ENCODE measurements at places on chromosomes 13 and 19.

- no peak for DNase-seq
Observed at GRCh38 chr13:24196593-24197197, 36.2 kb downstream of the SPATA13 start.

DNA sequence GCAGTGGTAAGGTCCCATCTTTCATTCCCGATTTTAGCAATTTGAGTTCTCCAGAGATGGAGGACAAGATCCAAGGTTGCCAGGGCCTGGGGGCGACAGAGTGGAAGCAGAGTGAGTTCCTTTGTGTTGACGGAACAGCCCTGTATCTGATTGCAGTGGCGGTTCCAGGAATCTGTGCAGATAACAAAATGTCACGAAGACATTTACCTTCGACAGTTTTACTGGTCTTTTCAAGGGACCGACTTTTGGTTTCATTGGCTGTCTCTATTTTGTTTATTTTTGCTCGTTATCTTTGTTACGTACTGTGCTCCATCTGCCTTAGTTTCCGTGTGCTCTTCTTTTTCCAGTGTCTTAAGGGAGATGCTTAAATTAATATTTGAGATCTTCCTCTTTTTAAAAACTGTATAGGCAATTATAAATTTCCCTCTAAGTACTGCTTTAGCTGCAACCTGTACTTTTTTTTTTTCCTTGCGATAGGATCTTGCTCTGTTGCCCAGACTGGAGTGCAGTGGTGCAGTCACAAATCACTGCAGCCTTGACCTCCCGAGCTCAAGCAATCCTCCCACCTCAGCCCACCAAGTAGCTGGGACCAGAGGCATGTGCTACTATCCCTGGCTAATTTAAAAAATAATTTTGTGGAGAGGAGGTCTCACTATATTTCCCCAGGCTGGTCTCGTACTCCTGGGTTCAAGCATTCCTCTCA, 23.2 kb downstream of the KDM4B start:
- DNase-seq: no peak

DNA sequence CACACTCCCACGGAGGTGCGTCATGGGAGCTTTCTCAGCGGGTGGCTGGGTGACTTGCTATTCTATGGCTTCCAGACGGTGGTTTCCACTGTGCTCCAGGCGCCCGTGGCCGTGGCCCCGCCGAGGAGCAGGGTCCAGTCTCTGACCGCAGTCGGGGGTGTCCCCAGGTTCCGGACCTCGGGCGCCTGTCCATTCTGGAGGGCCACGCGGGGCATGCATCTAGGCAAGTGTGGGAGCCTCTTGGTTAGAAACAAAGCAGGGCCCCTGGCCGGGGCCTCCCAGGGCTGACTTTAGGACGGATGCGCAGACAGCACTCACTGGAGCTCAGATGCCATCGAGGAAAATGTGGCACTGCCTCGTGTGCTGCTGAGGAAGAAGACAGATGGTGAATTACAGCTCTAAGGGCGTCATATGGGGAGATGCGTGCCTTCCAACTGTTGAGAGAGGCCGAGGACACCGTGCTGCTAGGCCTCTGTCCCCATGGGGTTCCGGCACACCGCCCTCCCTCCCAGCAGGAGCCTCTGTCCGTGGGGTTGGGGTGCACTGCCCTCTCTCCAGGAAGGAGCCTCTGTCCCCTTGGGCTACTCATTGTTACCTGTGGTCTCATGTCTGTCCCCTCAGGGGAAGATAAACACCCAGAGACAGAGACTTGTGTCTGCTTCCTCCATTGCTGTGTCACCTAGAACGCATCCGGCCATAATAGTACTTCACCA, 38.1 kb downstream of the TMEM255B start:
- DNase-seq: no peak

GRCh38 chr13:100440751-100441425, 147.7 kb downstream of the GGACT start:
- peak; percentile 84 for DNase-seq

GRCh38 chr13:103437651-103438050, 371.4 kb upstream of the SLC10A2 start:
- DNase-seq: no peak

GRCh38 chr19:30733826-30734550, 361.8 kb downstream of the ZNF536 start:
- no peak for DNase-seq

- DNase-seq: peak; percentile 86
Observed at GRCh38 chr13:93147298-93147645, 79.3 kb upstream of the GPC6 start.

- DNase-seq: no peak
Observed at GRCh38 chr13:26604784-26605545, 47.5 kb downstream of the WASF3 start.

DNA sequence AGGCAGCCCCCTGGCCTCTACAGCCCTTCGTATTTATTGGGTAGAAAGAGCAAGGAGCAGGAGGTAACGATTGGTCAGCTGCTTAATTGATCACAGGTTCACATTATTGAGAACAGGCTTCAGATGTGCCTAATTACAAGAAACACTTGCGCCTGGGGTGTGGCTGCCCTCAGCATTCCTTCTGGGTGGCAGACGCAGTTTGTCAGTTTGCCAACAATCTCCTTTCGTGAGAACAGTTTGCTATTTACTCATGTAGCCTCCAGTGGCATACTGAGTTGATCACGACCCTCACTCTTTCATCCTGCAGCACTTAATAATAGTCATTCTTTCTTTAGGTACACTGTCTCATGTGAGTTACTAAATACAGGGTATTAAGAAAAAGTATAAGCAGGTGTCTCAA, 985.6 kb downstream of the SLITRK5 start:
- no peak for DNase-seq

DNA sequence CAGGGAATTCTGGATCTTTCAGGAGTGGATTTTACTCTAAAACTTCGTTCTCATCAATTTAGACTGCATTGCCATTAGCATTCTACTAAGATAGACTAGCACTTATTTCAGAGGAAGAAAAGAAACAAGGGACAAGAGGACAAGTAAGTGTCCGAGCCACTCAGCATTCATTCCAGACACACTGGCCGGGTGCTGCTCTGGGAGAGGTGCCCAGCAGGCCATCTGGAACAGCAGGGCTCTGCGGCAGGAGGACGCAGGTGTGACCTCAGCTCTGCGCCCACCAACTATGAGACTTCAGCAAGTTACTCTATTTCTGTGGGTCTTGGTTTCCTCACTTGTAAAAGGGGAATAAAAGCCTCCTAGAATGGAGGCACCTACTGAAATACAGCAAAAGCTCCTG, 4.2 kb downstream of the EPS15L1 start:
- DNase-seq: no peak

DNA sequence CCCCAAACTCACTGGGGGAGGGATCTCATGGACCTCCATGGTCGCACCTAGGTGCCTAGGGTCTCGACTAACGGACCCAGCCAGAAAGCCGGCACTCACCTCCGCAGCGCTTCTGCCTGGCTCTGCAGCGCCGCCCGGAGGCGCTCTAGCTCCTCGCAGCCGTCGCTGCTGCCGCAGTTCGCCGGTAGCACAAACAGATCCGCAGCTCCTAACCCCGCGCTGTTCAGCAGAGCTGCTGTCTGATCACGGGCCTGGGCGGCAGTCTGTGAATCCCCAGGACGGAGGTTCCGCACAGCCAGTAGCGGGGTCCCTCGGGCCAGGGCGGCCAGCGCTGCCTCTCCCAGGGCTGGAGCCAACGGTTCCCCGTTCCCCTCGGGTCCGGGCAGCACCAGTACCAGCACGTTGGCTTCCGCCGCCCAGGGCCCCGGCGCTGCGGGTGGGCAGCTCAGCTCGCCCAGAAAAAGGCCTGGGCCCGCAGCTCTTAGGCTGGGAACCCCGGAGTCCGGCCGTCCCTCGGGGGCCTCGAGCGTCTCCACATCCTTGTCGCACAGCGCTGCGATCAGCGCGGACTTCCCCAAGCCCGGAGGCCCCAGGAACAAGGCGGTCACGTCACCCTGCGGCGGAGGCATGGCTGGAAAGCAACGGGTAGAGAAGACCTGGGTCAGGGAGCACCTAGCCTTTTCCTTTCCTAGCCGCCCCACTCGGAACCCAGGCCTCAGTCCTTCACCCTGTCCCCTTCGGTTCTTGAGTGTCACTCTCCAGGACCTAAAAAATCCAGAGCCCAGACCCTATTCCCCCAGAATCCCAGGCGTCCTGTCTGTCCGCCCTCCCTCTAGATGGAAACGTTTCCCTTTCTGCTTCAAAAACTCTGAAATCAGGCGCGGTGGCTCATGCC, 977 bp downstream of the IRGQ start:
- DNase-seq: peak; percentile 23

DNA sequence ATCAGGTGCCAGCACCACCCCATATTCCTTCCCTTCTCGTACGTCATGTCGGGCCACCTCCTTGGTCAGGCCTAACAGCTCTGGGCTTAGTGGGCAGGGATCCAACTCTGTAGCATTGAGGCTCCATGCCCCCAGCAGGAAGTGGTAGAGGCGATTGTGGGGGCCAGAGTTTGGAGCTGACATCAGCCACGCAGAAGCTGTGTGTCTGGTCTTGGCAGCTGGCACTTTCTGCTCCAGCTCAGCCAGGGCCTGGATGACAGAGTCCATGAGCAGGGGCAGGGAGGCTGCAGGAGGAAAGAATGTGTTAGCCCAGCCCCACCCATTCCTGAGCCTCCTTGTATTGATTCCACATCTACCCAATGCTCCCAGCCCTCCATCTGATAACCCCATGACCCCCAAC, 3.0 kb downstream of the PGLYRP2 start:
- no peak for DNase-seq

DNA sequence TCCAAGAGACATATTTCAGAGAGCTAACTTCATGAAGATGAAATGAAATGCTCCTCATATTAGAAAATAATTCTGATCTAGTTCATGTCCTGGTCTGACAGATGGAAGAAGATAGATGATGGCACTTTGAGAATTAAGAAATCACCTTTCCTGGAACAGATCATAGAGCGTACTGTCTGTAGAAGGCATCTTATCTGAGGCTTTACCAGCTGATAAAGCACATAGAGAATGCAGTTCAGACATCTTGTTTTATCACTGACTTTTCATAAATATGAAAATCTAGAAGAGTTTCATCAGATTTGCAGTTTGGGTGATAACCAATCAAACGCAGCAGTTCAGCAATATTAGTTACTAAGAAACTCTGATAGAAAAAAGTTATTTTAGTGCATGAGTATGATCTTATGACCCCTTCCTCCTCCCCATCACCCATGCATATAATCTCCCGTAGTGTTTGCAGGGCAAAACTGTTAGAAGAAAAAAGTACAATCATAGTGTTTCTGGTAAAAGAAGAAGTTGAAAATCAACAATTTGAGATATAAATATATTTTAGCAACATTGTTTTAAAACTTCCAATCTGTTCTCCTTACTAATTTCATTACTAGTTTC, 585.2 kb downstream of the PCDH9 start:
- DNase-seq: no peak

GRCh38 chr19:38370299-38370698, 4.1 kb upstream of the PSMD8 start:
- DNase-seq: no peak

DNA sequence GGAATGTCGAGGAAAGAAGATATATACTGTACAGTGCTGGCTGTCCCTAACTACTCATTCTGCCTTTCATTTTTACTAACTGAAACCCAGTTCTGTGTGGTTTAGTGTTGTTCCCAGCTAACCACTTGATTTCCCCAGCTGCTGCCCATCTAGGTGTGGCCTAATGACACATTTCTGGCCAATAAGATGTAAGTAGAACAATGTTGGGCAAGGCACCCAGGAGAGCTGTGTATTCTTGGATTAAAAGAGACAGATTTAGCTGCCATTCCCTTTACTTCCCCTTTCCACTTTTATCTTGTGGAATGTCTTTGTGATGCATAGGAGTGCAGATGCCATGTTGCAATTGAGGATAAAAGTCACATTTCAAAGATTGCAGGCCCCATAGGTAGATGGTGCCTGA, 28.3 kb upstream of the PCDH9 start:
- no peak for DNase-seq

GRCh38 chr13:32262165-32262564, 53.0 kb downstream of the ZAR1L start:
- no peak for DNase-seq

GRCh38 chr13:30744056-30744680, 8.8 kb downstream of the ALOX5AP start:
- no peak for DNase-seq

GRCh38 chr13:94559222-94559795, 36.6 kb downstream of the TGDS start:
- DNase-seq: no peak

DNA sequence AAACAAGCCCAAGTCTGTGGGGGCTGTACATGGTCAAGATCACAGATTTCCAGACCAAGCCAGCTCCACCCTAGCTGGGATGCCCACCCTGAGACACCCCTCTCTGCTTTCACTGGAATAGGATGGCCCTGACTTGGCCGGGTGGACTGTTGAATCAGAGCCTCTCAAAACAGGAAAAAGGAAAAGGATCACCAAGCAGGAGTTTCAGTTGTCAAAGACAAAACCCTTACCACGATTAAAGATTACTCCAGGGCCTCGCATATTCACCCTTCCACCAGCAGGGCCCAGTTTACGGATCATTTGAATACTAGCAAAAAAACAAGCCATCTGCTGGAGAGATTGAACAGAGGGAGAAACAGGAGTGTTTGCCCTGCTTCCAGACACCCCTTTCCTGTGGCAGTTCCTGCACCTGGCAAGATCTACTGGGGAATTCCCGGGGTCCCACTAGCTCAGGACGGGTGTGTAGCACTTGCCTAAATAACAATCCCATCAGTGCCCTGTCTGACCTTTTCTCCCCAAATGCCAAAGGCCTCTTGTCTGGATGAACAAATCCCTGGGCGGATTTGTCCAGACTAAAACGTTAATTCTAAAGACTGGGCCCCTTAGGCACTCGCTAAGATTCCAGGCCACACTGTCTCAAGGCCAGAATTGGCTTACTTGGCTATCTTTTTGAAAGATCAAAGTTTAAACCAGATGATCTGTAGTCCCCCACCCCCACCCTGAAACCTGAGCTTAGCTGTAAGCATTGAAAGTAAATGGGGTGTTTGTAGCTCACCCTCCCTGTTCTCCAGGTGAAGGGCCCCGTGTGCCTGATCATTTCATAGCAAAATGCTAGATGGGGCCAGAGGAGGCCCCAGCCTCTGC, 38.4 kb downstream of the ACTN4 start:
- peak; percentile 78 for DNase-seq

DNA sequence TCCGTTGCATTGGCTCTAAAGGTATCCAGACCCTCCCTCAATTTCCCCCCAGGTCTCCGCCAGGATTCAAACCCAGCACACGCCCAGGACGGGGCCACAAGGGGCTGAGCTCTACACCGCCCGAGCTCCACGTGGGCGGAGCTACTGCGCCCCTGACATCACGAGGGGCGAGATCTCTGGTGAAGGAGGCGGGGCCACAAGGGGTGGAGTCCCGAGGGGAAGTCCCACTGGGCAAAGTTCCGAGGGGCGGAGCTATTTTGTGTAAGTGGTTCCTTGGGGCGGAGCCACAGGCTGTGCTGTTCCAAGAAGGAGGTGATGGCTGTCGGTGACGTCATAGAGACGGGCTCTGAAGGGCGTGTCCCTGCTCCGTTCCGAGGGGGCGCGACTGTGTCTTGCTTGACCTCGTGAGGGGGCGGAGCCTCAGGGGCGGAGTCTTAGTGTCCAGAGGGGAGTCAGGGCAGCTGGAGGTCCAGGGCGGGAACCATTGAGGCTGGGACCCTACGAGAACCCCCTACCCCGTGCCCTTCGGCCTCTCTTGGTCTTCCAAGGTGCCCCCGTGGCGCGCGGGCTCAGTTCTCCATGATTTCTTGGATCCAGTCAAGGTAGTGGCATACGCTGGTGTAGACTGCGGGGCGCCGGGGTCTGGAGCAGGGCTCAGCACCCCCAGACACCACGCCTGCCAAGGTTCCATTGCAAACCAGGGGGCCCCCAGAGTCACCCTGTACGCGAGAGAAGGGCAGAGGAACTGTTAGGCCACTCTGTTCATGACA, 1.3 kb upstream of the KLK8 start:
- no peak for DNase-seq

GRCh38 chr13:101707659-101708058, 255.2 kb downstream of the ITGBL1 start:
- no peak for DNase-seq
